ENCODE measurements at places on chromosomes 7 and 10. TPM values are rescaled to one million over a fixed set of nuclear protein-coding genes. Genes with fewer than 3 reads are reported as not detected.

DNA sequence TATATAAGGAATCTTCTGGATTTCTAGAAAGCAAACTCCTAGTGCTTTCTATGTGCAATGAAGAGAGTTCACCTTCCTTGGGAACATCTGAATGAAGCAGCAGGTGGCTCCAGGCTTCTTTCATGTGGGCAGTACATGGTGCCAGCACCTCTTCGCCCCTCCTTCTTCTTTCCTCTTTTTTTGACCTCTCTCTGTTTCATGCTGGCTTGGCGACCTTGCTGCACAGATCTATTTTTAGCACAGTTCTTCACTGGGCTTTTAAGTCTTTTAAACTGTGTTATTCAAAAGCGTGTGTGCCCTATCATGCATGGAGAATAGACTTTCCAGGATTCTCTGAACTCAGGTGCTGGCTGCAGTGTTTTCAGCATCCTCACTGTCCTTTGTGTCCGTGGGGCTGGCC, 400.3 kb upstream of the PRKCQ start:
- no peak for DNase-seq

DNA sequence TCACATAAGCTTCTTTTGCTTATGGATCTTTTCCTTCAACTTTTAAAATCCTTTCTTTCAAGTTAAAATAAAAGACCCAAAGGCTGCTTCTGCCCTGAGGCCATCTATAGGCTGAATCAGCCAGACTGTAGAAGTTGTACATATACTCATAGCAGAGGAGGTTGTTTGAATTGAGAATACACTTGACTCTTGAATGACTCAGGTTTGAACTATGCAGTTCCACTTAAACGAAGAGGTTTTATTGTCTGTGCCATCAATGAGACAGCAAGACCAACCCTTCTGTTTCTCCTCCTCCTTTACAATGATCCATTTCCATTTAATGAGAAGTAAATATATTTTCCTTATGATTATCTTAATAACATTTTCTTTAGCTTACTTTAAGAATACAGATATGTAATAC, 5.8 kb downstream of the ZNF365 start:
- peak; percentile 77 for DNase-seq

- DNase-seq, result no peak
Measured at GRCh38 chr10:132662186-132662920, 123.6 kb downstream of the NKX6-2 start.

DNA sequence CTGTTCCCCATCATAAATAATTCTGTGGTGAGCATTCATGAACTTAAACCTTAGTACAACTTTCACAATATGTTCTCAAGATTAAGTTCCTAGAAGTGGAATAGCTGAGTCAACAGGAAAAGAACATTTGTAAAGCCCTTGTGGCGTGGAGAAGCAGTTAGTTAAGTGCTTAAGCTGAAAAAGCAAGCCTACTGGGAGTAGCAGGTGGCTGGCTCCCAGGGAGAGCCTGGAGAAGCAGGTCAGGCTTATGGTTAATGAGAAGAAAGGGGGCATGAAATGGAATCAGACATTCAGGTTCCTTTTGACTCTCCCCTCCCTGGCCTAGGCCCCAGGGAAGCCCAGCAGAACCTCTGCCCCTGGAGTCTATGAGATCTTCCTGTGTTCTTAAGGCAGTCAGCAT, 35.3 kb downstream of the VSTM4 start:
- peak; percentile 62 for DNase-seq

DNA sequence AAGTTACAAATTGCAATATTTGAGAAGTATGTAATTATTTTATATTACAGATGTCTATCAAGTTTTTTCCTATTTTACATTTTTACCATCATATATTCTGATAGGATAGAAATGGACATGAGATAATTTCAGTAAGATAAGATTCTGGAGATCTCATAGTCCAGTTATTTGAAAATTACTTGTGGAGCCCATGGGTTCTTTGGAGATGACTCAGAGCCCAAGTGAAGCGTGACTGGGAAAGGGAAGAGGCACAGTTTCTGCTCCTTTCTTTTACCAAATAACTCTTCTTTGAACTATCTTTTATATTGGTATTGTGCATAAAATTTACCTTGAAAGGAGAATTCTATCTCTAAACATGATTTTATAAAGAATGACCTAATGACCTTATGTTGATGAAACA, 2.4 kb downstream of the CD36 start:
- DNase-seq, result peak; percentile 81

DNA sequence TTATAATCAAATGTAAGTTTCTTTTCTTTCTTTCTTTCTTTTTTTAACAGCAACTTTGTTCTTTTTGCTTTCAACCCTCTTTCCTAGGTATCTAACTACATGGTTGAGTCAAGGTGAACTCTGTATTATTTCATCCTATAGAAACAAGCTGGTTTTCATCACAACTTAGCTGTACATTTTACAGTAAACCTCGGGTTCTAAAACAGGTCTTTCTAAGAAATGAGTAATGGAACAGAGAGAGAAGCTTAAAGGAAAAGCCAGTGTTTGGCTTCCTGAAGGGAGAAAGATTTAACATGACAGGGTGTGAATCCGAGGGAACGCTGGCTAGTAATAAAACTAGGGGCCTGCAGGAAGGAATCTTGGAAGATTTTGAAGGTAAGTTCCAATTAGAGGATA, 143.4 kb upstream of the ITGB1 start:
- no peak for DNase-seq

DNA sequence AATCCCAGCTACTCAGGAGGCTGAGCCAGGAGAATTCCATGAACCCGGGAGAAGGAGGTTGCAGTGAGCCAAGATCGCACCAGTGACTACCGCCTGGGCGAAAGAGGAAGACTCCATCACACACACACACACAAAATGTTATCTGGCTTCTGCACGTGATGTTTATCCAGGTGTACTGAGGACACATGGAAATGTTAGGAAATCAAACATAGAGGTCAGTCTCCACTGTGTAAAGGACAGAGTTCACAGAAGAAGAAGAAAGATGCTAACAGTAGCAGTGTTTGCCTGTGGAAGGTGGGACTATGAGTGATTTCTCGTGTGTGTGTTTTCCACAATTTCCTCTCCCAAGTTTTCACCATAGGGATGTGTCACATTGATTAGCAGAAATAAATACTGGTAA, 256.9 kb downstream of the ELMO1 start:
- no peak for DNase-seq

GRCh38 chr10:75013007-75013406, 98.4 kb upstream of the SAMD8 start:
- DNase-seq, result no peak

The GNB2 gene
- 120 TPM for total RNA-seq

Data from renal cortical epithelial cell (primary cell).